CD4-positive, alpha-beta T cell treated with Interleukin-12 subunit alpha and Interleukin-12 subunit beta, for 1 hour (primary cell): ENCODE measurements at places on chromosomes 7 and 10.

GRCh38 chr7:87512906-87513305 is 37.4 kb upstream of the ABCB4 start:
- DNase-seq = no peak

- DNase-seq = no peak
Observed at GRCh38 chr7:131845573-131846314, 289.3 kb upstream of the PODXL start.

DNA sequence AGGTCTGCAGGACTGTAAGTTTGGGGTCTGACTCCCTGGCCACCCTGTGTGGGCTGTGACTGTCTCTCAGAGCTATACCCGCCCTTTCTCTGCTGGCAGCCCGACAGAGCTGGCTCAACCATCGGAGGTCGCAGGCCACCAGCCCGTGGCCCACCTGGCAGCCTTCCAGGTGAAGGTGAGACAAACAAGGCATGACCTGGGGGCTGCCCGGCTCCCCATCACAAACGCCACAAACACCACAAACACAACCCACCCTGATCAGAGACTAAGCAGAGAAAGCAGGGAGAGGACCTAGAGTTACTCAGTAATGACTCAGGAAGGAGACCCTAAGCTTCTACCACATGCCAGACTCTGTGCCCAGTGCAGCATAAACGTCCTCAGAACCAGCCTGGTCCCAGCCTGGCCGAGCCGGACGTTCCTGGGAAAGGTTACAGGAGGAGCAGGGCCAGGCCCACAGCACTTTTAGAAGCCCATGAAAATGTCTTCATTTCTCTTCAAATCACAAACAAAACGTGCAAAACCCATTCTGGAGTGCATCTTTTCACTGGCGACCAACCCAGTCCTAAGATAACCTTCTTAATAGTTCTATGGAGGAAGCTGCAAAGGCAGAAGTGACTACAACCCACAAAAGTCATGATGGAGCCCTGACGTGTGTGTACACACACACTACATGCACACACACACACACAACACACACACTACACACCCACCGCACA is 66.8 kb downstream of the MKI67 start:
- peak; percentile 26 for DNase-seq

DNA sequence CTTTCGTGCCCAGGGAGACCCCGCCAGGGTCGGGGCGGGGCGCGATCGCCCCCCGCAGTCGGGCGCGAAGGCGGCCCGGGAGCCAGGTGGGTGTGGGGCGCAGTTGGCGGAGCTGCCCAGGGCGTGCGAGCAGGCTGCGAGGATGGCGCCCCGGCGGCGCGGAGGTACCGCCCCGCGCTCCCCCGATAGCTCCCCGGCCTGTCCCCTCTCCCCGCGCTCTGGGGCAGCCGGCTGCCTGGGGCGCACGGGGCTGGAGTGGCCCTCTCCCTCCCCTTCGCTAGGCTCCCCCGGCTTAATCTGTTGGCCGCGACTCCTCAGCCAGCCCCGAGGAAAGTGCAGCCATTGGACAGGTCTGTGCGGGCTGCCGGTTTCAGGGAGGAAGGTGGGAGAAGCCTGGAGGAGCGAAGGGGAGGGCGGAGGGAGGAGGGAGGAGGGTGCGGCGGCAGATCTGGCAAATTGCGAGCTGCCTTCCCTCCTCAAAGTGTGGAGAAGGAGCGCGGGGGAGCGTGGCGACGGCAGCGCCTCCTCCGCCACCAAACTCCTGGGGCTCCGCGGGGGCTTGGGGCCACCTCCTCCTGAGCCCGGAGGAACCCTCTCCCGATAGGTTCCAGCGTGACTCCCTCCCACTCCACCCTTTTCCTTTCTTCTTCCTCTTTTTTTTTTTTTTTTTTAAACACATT is 361 bp upstream of the PLXDC2 start:
- DNase-seq = no peak

DNA sequence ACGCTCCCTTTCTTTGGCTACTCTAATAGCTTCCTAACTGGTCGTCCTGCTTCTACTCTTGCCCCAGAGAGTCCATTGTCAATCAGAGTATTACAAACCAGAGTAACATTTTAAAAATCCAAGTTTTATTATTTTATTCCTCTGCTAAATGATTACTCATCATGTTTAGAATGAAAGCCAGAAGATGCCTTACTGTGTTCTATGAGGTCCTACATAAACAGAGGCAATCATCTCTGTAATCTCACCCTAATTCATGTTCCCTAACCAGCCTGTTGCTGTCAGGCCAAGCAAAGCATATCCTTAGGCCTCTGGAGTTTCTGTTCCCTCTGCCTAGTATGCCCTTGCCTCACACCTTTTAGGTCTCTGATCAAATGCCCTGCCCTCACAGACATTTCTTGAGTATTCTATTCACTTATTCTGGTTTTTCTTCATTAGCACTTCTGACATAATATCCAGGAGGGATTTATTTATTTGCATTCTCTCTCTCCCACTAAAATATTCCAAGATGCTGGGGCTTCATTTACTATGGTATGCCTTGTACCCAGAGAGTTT is 497.5 kb downstream of the PHTF2 start:
- DNase-seq = no peak

DNA sequence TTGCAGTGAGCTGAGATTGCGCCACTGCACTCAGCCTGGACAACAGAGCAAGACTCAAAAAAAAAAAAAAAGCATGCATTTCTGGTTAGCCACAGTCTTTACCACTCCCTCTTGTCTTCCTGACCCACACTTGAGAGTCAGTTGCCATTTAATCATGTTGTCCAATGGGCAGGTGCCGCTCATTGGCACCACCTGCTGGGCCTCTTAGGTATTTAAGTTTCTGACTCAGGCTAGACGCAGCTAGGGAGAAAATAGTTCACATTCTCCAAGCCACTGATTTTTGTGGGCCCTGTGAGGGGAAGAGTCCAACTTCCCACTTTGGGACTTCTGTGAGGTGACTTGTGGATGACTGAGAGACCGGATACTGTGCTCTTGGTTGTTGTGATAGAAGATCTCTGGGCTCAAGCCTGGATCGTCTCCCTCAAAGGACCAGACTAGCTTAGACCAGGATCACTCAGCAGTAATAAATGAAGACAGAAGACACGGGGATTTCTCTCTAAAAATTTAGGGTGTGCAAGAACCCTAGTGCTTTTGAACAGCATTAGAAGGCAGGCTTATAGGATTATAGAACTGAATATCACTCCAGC is 26.8 kb upstream of the SORCS3 start:
- DNase-seq = peak; percentile 28

- peak; percentile 53 for DNase-seq
Observed at GRCh38 chr10:91798649-91799611, 704 bp downstream of the TNKS2 start.

GRCh38 chr7:142753366-142753765 is 4.1 kb downstream of the PRSS1 start:
- no peak for DNase-seq

GRCh38 chr7:832167-832967 is at the start of gene SUN1:
SUN1 (plus strand) TSS chr7:832476; CDS start chr7:832525, 49 bp downstream.
- DNase-seq = peak; percentile 71

- DNase-seq = no peak
Observed at GRCh38 chr7:19121977-19122588, 4.6 kb upstream of the TWIST1 start.

DNA sequence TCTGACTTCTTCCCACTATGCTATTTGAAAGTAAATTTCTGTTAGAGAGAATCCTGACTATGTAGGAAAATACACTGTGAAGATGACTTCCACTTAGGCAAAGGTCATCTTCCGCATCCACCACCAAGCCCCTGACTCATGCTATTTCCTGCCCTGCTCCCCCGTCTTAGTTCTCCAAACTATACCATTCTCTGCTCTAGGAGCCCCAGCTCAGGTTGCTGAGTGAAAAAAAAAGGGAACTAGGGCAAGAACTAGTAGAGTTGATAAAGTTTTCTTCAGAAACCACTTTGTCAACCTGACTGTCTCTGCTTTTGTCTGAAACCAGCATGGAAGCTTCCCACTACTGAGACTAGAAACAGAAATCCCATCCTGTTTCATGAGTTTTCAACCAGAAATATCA is 96.9 kb downstream of the EVX1 start:
- DNase-seq = peak; percentile 22

DNA sequence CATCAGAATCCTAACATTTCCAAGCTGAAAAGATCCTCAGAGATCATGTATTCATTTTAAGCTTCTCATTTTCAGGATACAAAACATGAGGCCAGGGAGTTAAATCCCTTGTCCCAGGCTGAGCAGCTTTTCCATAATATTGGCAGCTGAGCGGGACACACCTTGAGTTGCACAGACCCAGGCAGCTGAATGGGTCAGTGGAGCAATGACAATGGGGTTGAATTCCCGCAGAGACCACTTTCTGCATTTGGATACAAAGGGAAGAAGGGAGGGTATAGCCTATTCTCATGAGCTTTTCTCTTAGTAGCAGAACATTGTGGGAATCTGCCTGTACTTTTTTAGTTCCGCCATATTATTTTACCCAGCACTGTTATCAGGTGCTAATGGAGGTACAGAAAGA is 49.5 kb downstream of the PRR15 start:
- no peak for DNase-seq

GRCh38 chr10:62380016-62380415 is 5.8 kb downstream of the ZNF365 start:
- no peak for DNase-seq

- DNase-seq = peak; percentile 64
Observed at GRCh38 chr7:92691578-92691977, 101.4 kb upstream of the FAM133B start.

- DNase-seq = no peak
Observed at GRCh38 chr7:155762036-155762435, 50.2 kb downstream of the SHH start.

DNA sequence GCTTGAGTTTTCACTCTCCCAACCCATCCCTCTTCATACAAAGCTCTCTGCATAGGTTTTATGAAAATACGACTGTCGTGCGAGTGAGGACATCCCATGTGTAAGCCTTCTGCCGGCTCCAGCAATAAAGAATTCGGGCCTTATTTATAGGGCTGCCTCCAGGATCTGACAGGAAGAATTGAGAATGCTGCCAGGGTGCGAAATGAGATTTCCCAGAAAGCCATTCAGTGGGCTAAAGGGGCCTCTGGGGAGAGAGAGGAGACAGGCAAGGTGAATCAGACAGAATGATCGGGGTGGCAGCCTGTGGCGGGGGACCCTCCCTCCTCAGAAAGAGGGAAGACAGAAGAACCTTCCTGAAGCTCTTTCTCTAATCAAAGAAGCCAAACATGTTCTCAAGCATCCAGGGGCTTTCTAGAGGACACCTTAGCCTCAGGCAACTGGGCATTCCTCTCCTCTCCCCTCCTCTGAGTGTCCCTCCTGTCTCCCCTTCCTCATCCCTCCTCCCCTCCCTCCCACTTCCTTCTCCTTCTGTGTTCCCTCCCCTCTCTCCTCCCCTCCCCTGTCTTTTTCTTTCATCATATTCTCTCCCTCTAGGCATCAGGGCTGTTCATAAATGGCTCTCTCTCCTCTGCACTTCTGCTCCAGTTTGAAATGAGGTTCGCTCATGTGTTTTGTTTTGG is 410.9 kb downstream of the TYW1 start:
- DNase-seq = no peak

DNA sequence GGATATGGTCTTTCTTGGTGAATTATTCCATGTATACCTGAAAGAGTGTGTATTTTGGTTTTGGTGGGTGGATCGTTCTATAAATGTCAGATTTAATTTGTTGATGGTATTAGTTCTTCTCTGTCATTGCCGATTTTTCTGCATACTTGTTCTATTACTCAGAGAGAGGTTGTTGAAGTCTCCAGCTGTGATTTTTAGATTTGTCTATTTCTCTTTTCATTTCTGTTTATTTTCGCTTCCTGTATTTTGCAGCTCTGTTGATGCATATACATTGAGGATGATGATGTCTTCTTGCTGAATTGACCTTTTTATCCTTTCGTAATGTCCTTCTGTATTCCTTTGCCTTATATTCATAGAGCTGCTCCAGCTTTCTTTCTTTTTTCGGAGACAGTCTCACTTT is 12.1 kb upstream of the BHLHA15 start:
- no peak for DNase-seq

DNA sequence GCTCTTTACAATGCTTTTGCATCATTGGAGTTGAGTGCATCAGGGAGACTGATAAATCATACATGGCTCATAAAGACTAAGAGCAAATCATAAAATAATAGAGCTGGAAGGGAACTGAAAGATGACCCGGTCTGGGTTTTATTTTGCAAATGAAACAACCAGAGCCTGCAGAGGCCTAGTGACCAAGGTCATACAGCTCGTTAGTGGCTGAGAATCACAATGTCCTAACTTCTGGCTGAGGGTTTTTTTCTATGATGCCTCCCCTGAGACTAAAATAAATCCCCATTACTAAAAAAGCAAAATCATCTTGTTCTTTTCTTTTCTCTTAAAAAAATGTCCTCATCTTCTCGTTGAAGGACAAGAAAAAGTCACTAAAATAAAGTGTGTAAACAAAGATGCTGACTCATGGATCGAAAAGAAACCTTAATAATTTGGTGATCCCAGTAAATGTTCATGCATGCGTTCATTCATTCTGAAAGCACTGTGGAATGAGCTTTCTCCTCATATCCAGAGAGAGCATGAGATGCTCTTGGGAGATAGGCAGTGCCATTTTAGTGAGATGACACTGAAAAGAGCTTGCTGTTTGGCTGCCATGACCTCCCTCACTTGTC is 107.8 kb upstream of the PHYHIPL start:
- DNase-seq = no peak

- no peak for DNase-seq
Observed at GRCh38 chr10:10010397-10010796, 1007.3 kb upstream of the CELF2 start.

- no peak for DNase-seq
Observed at GRCh38 chr7:40200791-40201190, 66.0 kb downstream of the SUGCT start.

GRCh38 chr7:128809363-128809762 is 17.6 kb downstream of the CCDC136 start:
- DNase-seq = no peak

GRCh38 chr10:119633538-119634218 is 17.5 kb upstream of the BAG3 start:
- DNase-seq = no peak
